ENCODE measurements at places on chromosomes 11 and 22.

- no peak for DNase-seq
Measured at GRCh38 chr11:128741511-128741910, 47.6 kb downstream of the FLI1 start.

- no peak for DNase-seq
Measured at GRCh38 chr22:47063606-47064005, 301.2 kb downstream of the TBC1D22A start.

DNA sequence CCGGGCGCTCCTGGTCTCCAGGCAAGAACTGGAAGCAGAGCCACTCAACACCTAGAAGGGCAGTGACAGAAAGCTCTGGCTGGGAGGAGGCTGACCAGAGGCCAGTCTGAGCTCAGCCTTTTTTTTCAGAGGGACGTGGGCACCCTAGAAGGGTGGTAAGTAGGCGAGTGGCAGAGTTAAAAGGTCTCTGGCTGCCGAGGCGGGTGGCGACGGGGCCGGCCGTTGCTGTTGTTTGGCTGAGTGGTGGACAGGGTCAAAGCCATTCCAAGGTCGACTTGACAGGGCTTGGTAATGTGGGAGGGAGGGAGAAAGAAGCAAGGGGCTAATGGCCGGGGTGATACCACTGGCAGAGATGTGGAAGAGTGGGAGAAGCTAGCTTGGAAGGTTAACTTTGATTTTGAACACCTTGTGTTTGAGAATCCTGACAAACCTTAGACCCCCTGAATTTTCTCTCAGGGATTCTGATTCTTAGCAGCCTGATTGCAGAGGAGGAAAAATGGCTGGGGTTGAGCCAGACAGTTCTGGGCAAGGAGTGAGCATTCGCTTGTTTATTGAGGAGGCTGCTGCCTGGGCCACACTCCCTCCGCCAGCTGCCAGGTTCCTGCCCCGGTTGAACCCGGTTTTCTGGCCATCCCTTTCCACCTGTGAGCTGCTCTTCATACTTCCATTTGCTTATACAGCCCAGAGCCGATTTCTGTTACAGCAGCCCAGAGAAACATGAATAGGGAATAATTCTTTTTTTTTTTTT, 868 bp upstream of the SYCE3 start:
- no peak for DNase-seq

DNA sequence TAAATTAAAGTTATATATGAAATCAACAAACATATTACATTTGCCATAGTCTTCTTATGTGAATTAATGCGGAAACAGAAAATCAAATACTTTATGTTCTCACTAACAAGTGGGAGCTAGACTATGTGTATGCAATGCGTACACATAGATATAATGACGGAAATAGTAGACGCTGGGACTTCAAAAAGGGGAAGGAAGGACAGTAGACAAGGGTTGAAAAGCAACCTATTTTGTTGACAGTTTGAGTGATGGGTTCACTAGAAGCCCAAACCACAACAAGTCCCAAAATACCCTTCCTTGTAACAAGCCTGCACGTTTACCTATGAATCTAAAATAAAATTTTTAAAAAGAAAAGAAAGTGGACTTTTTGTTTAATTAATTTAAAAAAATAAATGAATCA, 430.8 kb upstream of the CNTN5 start:
- DNase-seq, result no peak

- DNase-seq, result no peak
Measured at GRCh38 chr11:100966366-100966765, 163.2 kb downstream of the PGR start.

- DNase-seq, result no peak
Measured at GRCh38 chr11:102771351-102771750, 9.1 kb downstream of the MMP10 start.

- DNase-seq, result no peak
Measured at GRCh38 chr11:64330888-64331287, 9.1 kb upstream of the CCDC88B start.

DNA sequence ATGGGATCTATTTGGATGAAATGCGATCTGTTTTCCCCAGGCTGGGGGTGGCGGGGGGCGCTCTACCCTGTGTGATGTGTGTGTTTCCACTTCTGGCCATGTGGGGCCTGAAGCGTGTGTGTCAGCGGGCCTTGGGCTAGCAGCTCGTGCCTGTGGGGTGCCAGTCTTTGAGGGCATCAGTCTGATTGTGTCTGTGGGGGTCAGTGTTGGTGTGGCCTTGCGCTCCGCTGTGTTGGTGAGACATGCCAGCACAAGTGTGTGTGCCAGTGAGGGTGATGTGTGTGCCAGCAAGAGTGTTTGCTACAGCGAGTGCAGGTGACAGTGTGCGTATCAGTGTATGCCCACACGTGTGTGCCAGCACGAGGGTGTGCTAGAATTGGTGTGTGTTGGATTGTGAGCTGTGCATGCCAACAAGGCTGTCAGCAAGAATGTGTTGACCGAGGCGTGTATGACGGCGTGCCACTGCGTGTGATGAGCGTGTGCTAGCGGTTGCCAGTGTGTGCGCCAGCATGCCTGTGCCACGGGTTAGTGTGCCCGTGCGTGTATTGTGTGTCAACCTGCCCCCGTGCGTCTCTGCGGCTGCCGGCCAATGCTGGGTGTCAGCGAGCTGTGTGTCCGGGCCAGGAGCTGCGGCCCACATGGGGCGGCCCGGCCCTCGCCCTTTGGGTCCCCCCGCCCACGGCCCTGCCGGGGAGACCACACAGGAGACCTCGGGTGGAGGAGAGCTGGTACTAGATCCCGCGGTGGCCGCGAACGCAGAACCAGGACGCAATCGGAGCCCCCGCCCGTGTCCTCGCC, 519 bp downstream of the ARRB1 start:
- DNase-seq, result no peak

DNA sequence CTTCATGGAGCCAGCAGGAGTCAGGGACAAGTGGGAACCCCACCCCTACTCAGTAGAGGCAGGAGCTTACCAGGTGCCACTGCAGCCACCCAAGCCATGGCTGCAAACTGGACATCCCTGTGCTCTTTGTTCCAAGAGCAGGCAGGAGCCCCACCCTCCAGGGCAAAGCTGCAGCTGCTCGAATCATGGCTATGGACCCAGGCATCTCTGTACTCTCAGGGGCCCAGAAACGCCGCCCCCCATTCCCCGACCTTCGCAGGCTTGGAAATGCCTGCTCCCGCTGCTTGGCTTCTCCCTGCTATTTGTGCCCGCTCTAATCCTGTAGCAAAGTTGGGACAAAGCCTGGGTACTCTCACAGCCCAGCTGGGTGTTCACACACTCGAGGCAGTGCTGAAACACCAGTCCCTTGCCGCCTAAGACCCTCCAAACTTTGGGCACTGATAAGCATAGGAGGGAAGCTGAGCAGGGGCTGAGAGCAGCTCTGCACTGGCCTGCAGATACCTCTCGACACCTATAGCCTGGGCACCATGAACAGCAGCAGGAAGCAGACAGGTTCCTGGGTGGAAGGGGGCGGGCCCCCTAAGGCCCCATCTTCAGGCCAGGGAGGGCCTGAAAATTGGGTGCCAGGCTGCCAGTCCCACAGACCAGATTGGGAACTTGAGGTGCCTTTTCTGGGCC, 402.4 kb downstream of the LRRC4C start:
- no peak for DNase-seq

DNA sequence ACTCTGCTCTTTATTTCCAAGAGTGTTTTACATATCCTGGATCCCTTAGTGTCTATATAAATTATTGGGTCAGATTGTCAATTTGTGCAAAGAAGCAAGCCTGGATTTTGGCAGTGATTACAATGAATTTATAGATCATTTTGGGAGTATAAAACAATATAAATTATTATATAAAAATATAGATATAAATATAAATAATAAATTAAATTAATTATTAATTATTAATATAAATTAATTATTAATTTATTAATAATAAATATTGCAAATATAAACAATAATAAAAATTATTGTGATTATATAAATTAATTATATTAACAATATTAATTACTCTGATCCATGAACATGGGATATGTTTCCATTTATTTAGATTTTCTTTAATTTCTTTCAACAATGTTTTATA, 32.5 kb downstream of the RTL6 start:
- DNase-seq, result no peak

DNA sequence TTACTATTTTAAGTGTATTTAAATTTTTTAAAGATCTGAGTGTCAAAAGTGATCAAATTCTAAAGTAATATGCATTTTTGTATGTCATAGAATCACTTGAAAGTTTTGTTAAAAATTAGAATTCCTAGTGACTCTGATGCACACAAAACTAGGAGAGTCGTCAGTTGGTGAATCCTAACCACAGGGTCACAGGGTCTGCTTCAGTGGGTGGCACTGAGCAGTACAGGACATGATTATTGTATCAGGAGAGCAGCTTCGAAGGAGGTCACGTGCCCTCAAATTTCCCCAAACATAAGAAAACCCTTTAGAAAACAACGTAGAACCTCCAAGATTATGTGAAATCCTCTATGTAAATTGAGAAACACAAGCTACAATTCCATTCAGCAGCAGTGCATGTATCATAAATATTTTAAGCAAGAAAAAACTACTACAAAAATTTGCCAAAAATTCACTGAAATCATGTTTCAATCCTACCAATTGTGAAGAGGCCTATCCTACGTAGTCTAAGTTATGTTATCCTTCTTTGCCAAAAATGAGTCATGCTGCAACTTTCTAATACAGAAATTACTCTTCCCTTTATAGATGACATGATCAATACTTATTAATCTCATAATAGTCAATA, 323.6 kb downstream of the AASDHPPT start:
- no peak for DNase-seq

DNA sequence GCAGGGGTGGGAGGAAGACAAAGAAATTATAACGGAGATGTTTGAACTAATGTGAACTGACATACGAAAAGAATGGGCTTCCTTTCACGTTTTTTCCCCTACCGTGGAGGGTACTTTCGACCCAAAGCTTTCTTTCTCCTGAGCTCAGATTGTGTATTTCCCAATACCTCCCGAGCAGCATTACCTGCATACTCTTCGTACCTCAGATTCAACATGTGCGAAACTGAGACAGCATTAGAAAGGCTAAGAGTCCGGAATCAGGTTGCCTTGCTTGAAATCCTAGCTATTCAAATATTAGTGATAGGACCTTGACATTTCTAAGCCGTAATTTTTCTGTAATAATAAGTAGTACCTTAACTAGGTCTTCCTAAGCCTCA, 778 bp upstream of the PAK1 start:
- no peak for DNase-seq

DNA sequence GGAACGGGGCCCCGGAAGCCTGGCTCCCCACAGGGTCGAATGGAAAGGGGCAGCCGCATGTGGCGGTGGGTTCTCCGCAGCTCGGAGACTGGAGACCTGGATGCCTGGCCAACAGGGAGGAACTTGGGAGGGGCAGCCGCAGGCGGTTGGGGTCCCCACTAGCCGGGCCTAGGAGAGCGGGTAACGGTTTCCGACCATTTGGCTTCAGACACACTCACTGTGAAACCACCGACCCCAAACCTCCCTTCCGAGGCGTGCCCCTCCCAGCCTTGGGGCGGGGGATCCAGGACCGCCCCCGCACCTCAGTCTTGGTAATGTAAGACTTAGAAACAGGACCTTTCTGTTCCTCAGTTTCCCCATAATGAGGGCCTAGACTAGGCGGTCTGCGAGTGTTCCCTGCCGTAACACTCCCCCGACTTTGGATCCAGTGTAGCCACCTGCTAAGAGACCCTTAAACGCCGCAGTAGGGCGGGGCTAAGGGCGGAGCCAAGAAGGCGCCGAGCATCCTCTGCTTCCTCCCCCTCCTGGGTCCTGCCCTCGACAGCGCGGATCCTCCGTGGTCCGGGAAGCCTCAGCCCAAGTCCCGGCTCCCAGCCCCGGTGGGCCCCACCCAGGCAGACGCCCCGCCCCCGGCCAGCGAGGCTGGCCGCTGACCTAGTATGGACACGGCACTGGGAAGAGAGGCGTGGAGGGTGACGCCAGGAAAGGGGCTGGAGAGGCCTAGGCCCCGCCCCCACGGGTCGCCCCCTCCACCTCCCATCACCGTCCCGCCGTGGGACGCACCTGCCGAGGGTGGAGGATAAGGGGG, 1.8 kb upstream of the RASGRP2 start:
- DNase-seq, result no peak

- no peak for DNase-seq
Measured at GRCh38 chr11:387193-387793, 6.7 kb upstream of the PKP3 start.

- no peak for DNase-seq
Measured at GRCh38 chr22:49326558-49326957, 501.1 kb downstream of the BRD1 start.

DNA sequence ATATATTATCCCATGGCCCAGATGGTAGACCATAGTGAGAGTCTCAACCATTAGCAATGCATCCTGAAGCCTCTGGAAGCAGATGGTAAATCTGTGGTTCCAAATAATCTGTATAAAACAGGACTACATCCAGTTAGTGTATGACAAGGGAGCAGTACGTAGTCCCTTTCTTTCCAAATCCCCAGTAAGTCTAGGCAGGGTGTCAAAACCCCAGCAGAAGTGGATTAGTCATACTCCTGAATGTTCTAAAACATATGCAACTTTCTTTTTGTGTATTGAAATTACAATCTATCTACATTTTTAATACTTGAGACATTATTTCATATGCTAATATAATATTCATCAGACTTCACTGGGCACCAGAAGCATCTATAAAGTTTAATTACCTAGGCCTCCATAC, 295.1 kb upstream of the ANO5 start:
- no peak for DNase-seq

GRCh38 chr22:36894266-36894665, 19.2 kb upstream of the CSF2RB start:
- DNase-seq, result no peak

GRCh38 chr22:47292546-47293320, 530.3 kb downstream of the TBC1D22A start:
- no peak for DNase-seq

GRCh38 chr22:29459773-29460172, 20.2 kb upstream of the NEFH start:
- DNase-seq, result no peak

DNA sequence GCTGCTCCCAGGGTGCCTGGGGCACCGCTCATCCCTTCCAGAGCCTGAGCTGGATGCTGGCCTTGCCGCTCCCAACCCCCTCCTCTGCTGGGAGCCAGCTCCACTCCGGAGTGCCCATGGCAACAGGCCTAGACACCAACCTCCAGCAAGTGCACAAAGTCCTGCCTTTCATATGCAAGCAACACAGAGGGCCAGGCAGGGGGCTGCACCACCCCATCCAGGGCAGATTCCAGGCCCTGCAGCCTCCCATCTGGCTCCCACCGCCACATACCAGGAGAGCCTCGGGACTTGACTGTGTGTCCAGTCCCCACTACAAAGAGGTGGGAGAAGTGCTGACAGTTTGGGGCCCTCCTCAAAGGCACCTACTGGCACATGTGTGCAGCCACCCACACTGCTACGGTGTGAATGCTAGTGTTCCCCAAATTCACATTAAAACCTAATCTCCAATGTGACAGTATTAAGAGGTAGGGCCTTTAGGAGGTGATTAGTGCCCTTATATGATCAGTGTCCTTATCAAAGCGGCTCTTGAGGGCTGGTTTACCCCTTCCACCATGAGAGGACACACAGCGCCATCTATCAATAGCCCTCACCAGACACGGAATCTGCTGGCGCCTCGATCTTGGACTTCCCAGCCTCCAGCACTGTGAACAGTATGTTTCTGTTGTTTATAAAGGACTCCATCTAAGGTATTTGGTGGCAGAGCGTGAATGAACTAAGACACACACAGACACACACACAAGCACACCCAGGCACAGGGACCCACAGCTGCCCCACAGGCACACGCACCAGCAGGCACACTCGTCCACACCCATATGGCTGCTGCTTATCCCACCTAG, 16.2 kb downstream of the ARVCF start:
- DNase-seq, result no peak

Data from cortex of kidney (tissue), 1 donor.